Mesenchymal stem cell (in vitro differentiated cells and primary cell): ENCODE measurements at places on chromosomes 12 and 14.

DNA sequence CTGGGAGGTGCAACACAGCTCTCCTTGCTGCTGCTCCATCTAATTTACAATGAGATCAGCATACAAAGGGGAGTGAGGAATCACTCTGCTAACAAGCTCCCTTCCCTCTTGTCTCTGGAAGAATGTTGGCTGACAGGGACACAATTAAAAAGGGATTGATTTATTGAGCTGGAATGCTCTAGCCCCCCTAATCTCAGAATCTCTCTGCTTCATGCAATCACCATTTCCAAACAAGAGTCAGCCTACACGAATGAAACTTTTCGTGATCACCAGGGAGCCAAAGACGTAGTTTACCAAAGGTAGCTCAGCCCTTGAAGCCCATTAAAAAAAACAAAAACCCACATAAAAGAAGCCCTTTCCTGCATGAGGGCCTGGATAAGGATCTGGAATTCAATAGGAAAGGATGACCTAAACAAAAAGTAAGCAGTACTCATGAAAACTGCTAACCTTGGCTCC, 223.8 kb downstream of the C12orf75 start:
- no peak for DNase-seq

- no peak for DNase-seq
These were observed 70.3 kb upstream of the PYGL start for GRCh38 chr14:51014625-51015024.

GRCh38 chr12:2693244-2693860, 101.4 kb upstream of the FKBP4 start:
- DNase-seq = no peak

- no peak for DNase-seq
These were observed 891 bp downstream of the SPRYD4 start for GRCh38 chr12:56469007-56469930.

DNA sequence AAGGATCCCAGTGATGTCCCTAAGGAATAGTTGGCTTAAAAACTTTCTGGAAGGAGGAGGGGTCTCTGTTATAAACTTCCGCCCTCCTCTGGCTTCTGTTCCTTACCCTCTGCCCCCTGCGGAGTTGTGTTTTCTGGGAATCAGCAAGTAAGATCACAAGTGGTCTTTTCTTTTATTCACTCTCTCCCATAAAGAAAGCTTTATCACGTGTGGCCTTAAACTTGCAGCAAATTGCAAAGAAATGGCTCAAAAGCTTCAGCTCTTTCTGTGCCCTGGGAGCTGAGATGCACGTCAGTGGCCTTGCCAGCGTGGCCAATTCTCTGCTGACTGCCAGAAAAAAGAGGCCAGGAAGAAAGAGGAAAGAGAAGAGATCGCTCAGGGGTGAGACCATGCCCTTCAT, at the start of gene SLCO1C1:
Gene SLCO1C1 (plus strand): TSS at position 101 of the 400 bp plus-strand sequence. CDS start 4,245 bp downstream, outside the sequence.
- DNase-seq = no peak

DNA sequence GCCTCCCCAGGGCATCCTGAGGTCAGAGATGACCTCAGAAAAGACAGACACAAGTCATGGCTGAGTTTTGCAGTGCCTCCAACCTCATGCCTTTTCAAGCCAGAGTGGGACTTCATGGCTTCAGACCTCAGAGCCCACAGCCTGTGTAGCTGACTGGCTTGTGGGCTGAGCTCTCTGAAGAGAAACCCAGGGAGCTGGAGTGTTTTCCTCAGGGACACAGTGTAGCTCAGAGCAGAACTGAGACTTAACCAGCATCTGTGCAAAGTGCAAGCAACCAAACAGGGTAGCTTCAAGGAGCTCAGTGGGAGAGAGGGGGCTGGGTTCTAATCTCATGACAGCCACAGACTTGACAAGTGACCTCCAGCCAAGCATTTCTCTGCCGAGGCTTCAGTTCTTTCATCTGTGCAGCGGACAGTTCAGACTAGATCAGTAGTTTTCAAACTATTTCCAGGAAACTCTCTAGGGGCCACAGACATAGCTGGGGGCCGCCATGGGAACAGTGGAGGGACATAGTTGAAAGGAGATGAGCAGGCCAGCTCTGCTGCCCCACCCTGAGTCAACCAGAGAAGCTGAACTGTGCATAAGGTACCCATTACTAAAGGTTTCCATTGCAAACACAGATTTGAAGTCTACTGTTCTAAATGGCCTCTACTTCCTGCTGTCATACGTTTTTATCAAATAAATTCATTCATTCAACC, 80.0 kb downstream of the LGMN start:
- no peak for DNase-seq

DNA sequence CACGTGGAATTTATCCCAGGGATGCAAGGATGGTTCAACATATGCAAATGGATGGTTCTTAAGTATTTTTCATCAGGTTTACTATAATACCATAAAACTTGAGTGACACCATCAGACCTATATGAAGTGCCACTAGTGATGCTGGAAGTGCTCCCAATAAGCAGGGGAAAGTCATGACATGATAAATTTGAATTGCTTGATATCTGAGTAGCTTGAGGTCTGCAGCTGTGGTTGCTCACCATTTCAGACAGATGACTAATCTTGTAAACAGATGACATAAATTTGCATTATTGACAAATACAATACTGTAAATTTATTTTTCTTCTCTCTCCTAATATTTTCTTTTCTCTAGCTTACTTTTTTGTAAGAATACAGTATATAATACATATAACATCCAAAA, 13.7 kb upstream of the PRPF39 start:
- DNase-seq = no peak

DNA sequence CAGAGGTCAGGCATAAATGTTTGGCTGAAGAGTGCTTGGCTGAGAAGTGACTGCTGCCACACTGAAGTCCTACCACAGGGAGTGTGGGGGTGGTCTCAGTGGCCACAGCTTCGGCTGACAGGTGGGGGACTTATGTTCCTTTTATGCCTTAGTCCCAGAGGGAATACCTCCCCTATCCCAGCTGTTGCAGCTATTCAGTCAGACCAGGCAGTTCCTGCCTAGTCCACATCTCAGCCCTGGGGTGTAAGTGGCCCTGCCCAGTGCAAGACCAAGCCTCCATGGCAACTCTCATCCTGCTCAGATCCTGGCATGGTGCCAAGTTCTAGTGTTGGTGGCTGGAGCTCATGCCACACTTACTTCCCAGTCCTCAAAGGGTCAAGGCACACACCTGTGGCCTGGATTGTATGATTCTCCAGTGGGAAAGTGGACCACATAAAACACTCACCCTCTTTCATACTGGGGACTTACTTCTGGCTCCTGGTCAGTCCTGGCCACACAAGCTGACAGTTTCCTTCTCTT, 161.3 kb upstream of the CAND1 start:
- no peak for DNase-seq

- no peak for DNase-seq
These were observed 59.7 kb downstream of the TRPV4 start for GRCh38 chr12:109773384-109774011.

GRCh38 chr14:105805701-105806100, 279.3 kb downstream of the TMEM121 start:
- DNase-seq = no peak

- no peak for DNase-seq
These were observed 10.7 kb upstream of the KRT80 start for GRCh38 chr12:52202361-52203078.

GRCh38 chr12:41174602-41175001, 13.5 kb upstream of the PDZRN4 start:
- no peak for DNase-seq

GRCh38 chr12:111842556-111843396, 748 bp downstream of the MAPKAPK5 start:
- peak; percentile 37 for DNase-seq

DNA sequence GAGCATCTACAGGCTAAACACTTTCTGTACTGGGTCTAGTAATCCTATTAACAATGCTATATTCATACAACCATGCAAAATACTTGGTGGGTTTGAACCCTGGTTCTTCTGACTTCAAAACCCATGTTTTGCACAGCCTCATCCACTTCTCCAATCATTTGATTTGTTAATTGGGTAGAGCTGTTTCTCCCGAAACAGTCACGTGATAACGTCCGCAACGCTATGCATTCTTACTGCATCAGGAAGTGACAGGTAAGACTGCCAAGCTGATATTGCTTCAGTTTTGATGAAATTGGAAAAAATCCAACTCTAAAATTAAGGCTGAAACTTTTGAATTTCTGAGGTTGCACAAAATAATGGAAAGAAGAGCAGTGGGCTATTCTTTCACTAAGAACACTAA, 30.4 kb upstream of the RNU6-7 start:
- no peak for DNase-seq

GRCh38 chr12:18054925-18055619, 34.9 kb downstream of the RERGL start:
- no peak for DNase-seq

GRCh38 chr14:84988357-84988756, 541.6 kb upstream of the FLRT2 start:
- DNase-seq = peak; percentile 35

- DNase-seq = no peak
These were observed 22.0 kb upstream of the PPP1R12A start for GRCh38 chr12:79956896-79957295.

GRCh38 chr12:42235426-42235825, 2.6 kb downstream of the YAF2 start:
- no peak for DNase-seq

DNA sequence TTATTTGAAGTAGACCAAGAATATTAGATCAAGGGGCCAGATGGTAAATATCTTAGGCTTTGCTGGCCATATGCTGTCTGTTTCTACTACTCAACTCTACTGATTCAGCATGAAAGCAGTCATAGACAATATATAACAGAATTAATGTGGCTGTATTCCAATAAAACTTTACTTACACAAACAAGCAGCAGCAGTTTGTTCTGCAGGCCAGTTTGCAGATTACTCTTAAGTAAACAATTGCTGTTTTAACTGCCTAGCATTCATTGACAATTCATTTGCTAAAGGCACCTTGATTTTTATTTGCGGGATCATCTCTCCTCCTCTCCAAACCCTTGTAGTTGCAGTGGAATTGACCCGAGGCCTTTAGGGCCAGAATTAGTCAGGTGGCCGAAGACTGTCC, 94.1 kb upstream of the GARIN6 start:
- DNase-seq = no peak

DNA sequence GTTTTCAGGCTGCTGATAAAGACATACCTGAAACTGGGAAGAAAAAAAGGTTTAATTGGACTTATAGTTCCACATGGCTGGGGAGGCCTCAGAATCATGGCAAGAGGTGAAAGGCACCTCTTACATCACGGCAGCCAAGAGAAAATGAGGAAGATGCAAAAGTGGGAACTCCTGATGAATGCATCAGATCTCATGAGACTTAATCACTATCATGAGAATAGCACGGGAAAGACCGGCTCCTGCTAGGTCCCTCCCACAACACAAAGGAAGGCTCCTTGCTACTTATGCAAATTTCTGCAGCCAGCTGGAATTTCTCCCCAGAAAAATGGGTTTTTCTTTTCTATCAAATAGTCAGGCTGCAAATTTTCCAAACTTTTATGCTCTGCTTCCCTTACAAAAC, 174.1 kb upstream of the RMST start:
- no peak for DNase-seq

- DNase-seq = peak; percentile 3
These were observed 613 bp downstream of the RECQL start for GRCh38 chr12:21500786-21501257.

- DNase-seq = peak; percentile 90
These were observed 41.4 kb downstream of the BORCS5 start for GRCh38 chr12:12398026-12398859.

- peak; percentile 51 for DNase-seq
These were observed 604 bp downstream of the EEA1 start for GRCh38 chr12:92928421-92928961.

GRCh38 chr14:74705613-74706500, 7.0 kb downstream of the AREL1 start:
- no peak for DNase-seq

- peak; percentile 40 for DNase-seq
These were observed 75.5 kb upstream of the CAND1 start for GRCh38 chr12:67193704-67194103.

GRCh38 chr12:93163260-93164036, 214.3 kb upstream of the NUDT4 start:
- no peak for DNase-seq

DNA sequence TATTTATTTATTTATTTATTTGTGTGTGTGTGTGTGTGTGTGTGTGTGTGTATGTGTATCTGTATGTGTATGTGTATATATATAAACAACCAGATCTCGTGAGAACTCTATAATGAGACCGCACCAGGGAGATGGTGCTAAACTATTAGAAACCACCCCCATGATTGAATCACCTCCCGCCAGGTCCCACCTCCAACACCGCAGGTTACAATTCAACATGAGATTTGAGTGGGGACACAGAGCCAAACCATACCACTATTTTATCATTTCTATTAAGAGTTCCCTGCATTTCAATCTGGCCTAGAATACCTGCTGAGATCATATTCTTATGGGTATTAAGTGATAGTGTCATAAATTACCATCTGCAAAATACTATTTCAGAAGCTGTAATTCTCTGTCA, 243.8 kb upstream of the PLEKHG7 start:
- no peak for DNase-seq

GRCh38 chr12:105561546-105562198, 231.2 kb downstream of the C12orf75 start:
- peak; percentile 18 for DNase-seq

DNA sequence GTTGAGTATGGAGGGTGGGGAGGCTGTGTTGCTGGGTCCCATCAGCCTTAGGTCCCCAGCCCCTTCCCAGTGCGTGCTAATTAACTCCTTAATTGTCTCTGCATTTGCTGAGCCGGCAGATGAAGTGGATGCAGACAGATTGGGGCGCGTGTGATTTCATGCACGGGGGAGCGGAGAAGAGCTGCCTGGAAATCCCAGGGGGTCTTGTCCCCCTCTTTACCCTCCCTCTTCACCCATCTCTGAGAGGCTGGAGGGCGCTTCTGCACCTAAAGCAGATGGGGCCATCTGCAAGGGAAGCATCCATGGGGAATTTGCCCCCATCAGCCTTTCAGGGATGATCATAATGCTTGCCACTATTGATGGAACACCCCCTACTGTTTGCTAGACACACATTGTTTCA, 4.4 kb upstream of the ASIC1 start:
- DNase-seq = no peak

DNA sequence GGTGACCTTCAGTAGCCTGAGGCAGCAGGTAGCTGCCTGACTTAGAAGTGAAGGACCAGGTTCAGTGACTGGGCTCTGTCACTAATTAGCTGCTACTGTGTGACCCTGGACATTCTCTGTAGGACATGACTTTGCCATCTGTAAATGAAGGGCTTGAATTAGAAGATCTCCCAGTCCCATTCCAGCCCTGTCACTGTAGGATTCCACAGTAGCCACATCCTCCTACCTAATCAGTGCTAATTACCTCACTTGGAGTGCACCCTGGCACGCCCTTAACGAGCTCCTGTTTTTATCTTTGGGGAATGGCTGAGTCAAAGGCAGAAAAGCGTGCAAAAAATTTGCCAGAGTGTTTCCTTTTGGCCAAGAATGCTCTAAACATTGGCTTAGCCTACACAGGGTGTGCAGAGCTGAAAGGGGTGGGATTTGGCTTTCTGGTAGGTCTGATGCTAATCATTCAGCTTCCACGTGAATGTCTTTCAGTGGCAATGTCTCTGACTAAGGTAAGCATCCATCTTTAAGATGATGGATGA, 6.8 kb downstream of the NTF3 start:
- DNase-seq = no peak
